Upper lobe of right lung (tissue), 1 donor: ENCODE measurements at places on chromosomes 7 and 10. TPM values are rescaled to one million over a fixed set of nuclear protein-coding genes. Genes with fewer than 3 reads are reported as not detected.

Gene GPR15LG
- not detected for total RNA-seq

Gene ASAH2B
- total RNA-seq, result 3.4 TPM

GRCh38 chr7:30804078-30804661 lies 33.0 kb downstream of the MINDY4 start:
- DNase-seq, result no peak

DNA sequence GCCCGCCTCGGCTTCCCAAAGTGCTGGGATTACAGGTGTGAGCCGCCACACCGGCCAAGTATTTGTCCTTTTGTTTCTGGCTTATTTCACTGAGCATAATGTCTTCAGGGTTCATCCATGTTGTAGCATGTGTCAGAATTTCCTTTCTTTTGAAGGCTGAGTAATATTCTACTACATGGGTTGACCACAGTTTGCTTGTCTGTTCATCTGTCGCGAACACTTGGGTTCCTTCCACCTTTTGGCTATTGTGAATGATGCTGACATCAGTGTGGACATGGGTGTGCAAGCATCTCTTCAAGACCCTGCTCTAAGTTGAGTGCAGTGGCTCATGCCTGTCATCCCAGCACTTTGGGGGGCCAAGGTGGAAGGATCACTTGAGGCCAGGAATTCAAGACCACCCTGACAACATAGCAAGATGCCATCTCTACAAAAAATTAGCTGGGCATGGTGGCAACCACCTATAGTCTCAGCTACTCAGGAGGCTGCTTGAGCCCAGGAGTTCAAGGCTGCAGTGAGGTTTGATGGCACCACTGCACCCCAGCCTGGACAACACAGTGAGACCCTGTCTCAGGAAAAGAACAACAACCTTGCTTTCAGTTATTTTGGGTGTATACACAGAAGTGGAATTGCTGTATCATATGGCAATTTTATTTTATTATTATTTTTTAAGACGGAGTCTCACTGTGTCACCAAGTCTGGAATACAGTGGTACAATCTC lies 17.0 kb downstream of the CHST12 start:
- no peak for DNase-seq

DNA sequence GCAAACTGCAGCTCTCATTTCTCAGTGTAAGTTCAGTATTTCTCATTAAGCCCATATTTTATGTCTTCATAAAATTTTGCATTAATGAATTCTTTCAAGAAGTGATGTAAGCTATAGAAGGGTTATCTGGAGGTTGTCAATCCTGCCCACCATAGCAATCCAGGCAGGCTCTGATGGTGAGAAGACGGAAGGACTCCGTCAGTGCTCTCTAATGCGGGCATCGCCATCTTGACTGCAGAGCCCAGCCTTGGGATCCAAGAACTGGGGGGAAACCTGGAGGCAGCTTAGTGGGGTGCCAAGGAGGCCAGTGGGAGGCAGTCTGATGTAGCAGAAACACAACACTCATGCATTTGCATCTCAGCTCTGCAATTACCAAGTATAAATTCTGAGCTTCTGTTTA lies 707.4 kb upstream of the NRP1 start:
- no peak for DNase-seq

DNA sequence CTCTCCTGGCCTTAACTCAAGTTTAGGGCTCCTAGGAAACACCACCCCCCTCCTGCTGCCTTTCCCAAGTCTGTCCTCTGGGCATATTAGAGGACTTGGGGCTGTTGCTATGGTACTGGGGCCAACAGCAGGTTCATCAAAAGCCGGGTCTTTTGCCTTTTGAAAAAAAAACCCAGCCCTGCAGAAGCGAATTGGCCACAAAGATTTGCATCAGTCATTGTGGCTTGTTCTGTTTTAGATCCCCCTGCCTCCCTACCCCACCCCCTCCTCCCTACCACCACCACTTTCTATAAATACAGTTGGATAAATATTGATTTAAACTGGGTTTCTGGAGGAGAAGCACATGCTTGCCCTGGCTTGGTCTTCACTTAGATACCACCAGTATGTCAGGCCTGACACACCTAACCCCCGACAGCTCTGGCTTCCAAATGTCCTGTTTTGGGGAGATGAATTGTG lies 7.0 kb downstream of the MXI1 start:
- no peak for DNase-seq

DNA sequence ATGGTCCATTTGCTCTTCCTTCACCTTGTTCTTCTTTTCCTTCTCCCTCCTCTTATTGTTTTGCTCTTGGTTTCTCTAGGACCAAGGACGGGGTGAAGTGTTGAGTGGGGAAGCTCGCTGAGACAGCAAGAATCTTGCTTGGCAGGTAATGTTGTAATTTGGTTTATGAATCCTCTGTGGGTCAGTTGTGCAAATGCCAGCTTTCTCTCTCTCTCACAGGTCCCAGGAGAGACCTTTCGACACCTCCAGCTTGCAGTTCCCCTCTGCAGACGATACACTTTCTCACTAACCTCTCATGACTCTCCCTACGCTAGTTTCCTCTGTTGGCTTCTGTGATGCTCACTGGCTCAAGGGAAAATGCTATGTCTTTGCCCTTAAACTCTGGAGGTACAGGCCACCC lies 77.0 kb downstream of the FRMD4A start:
- DNase-seq, result no peak

GRCh38 chr10:125095228-125095627 lies 65.1 kb downstream of the CTBP2 start:
- peak; percentile 16 for DNase-seq

- DNase-seq, result no peak
These were observed 48.6 kb downstream of the DGKI start for GRCh38 chr7:137798073-137798763.

- no peak for DNase-seq
These were observed 25.1 kb upstream of the GPR37 start for GRCh38 chr7:124790645-124791044.

- DNase-seq, result no peak
These were observed 101.5 kb downstream of the GRM3 start for GRCh38 chr7:86745013-86745745.

DNA sequence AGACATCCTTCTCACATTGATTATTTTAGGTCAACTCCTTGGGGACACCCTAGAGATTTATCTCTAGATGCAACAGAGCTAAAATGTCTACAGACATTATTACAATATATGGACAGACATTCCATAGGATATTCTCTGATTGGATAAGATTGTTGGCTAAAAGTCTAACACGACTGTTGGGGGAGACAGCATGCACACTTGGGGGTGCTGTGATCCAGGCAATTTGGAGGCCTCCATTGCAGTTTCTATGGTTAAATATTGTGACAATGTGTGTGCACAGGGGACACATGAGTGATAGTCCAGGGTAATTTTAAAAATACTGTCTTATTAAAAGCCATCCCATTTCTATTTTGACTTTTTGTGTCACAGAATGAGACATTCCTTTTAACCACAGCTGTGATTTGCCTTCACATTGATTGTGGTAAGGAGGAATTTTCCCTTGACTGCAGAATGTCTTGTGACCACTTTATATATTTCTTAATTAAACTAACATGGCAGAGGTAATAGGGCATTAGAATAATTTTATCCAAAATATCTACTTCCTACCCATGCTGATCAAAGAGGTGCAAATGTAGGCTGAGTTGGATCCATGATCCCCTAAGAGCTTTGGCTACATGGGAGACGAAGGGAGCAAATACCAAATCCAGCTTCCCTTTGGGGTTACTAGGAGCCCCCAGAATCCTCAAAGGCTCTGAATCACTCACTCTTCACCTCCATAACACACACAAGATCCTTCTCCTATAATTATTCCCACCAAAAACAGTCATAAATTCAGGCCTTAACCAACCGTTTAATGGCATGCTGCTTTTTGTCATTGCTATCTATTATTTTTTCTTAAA lies 7.3 kb downstream of the TFPI2 start:
- no peak for DNase-seq

DNA sequence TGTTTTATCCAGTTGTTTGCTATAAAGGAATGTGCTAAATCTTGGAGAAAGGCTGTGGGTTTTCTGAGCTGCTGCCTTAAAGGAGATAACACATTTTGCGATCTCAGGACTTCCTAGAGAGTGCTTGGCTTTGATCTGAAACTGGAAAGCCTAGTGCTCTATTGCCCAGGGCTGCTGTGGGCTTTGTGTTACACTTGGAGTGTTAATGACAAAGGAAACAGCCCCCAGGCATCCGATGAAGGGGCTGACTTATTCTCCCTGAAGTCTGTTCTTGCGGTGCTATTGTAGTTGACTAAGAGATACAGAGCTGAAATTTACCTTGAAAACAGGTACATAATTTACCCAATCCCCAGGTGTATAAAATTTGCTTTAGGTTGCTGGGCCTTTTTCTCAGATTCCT lies 74.5 kb downstream of the SND1 start:
- no peak for DNase-seq

- DNase-seq, result no peak
These were observed 89.0 kb upstream of the SVIL start for GRCh38 chr10:29723726-29724125.

DNA sequence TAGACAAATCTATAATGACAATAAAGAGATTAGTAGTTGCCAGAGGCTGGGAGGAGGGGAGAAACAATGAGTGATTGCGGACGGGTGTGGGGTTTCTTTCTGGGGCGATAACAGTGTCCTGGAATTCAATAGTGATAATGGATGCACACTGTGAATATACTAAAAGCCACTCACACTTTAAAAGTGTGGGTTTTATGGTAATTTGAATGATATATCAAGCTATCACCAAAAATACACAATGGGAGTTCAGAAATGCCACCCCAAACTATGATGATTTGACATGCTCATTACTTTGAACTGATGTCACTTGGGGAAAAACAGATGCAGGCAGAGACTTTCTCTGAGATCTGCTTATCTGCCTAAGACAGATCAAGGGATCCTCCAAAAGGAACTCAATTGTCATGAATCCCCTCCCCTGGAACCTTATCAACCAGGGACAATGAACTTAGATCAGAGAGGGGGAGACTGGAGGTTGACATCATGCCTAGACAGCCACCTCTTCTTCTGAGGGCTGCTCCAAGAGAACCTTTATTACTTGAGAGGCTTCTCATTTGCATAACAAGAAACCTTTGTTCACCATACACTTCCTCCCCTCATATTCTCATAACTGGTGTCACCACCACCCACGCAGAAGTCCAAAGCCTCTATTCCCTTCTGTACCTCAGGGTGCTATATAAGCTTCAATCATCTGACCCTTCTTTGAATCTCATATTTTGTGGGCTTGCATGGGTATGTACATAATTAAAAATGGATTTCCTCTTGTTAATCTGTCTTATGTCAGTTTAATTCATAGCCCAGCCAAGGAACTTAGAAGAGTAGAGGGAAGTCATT lies 14.8 kb upstream of the ZC3HAV1 start:
- no peak for DNase-seq

DNA sequence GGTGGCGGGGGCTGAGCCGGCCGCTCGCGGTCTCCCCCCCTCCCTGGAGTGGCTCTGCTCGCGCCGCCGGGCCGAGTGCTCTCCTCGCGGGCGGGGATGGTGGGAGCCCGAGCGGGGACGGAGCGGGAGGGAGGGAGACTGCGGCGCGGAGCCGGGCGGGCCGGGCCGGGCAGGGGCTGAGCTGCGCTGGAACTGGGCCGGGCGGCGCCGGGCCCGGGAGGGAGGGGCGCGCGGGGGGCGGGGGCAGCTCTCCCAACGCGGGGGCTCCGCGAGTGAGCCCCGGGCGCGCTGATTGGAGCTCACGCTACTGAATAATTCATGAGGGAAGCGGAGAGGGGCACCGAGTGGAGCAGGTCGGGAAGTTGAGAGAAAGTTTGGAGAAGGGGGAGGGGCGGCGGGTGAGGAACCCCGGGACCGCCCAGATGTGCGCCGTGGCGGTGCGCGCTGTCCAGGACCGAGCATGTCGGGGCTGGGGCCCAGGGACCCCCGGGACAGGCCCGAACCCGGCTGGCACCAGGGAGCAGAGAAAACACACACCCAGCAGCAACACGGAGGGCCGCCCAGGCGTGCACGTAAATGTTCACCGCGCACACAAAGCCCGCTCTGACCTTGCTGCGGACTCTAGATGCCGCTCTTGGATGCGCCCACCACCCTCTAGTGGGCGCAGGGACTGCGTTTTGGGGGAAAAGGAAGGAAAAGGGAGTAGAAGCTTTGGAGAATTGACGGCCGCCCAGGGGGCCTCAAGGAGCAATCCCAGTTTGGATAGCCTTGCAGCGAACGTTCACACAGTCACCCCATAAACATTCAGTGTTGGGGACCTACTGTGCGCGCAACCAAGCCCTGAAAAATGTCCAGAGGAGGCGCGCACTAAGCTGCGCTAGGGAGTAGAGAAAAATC lies at the start of gene EPHB4:
Gene EPHB4, minus strand, starts transcription at position 194 of the 897 bp plus-strand sequence. CDS start 493 bp downstream, outside the sequence.
- peak; percentile 89 for DNase-seq

DNA sequence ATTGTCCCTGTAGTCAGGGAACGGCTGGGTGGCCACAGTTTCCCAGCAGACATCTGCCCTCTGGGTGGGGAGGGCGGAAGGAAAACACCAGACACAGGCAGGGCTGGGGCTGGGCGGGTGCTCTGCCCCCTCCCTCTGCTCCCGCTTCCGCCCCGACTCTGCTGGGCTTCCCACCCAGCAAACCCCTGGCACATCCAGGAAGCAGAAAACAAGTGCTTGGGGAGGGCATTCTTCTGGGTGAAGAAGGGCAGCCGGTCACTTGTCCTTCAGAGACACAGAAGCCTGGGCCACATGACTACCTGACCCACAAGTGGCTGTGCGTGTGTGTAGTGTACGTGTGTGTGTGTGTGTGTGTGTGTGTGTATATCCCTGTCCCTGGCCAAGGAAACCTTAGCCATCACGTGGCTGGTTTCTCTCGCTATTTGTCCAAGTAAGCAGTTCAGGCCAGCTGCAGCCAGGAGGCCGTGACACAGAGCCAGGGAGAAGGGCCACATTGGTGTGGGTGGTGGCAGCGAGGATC lies 77.9 kb downstream of the ZMIZ1 start:
- peak; percentile 85 for DNase-seq

DNA sequence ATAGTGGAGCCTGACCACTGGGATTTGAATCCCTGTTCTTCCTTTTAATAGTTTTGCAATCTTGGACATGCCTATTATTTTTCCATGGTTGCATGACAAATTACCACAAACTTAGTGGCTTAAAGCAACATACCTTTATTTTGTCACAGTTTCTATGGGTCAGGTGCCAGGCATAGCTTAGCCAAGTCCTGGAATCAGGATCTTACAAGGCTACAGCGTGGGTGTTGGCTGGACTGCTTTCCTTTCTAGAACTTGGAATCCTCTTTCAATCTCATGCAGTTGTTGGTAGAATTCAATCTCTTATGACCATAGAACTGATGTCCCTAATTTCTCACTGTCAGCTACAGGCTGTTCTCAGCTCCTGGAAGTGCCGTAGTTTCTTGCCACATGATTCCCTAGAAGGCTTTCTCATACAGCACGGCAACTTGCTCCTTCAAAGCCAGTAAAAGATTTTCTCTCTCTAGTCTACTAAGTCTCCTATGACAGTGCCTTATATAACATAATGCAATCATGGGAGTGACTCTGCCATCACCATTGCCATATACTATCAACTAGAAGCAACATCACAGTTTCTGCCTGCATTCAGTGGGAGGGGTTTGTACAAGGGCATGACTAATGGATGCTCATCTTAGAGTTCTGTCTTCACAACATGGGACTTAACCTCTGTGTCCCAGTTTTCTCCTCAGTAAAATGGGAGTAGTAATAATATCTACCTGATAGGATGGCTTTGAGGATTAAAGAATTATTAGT lies 243.4 kb upstream of the FZD1 start:
- no peak for DNase-seq

- peak; percentile 39 for DNase-seq
These were observed 20.4 kb upstream of the INMT start for GRCh38 chr7:30731581-30731980.

GRCh38 chr10:125984865-125985495 lies 88.6 kb downstream of the FANK1 start:
- no peak for DNase-seq
